Kidney capillary endothelial cell (primary cell): ENCODE measurements at places on chromosomes 2 and 18.
A peak's percentile ranks its signal among the peaks of the same experiment; 100 is the strongest.

DNA sequence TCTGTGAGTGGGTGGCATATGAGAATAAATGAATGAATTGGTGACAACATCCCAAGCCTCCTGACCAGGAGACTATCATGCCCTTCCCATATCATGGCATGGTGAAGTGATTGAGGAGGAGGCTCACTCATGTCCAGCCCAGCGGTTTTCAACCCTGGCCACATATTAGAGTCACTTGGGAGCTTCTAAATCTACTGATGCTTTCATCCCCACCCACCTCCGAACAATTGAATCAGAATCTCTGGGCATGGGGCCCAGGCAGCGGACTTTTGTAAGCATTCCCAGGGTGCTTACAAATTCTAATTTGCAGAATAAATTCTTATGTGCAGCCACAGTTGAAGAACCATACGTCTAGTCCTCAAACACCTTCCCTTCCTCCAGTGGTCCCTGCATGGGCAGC is 81.7 kb upstream of the SEC11C start:
- no peak for DNase-seq

- DNase-seq: no peak
Observed at GRCh38 chr2:209389171-209389618, 34.7 kb upstream of the MAP2 start.

DNA sequence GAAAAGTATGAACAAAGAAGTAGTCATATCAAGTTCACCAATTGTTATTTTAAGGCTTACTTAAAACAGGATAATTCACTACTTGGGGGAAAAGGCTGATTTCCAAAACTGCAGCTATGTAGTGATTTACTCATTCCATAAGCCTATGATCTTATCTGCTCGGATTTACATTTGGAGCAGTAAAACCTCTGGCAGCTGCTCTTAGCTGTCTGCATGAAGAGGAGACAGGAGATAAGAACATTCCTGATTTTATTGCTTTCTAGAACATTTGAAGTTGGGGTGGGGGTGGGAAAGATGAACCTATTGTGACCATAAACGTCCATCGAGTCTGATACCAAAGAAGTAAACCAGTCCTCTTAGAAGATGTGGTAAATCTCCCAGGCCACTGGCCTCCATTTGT is 120.9 kb downstream of the MMADHC start:
- DNase-seq: no peak

GRCh38 chr18:59502274-59503175 is 143.5 kb upstream of the LMAN1 start:
- DNase-seq: no peak

- peak; percentile 52 for DNase-seq
Observed at GRCh38 chr18:55048892-55049291, 89.6 kb upstream of the CCDC68 start.

DNA sequence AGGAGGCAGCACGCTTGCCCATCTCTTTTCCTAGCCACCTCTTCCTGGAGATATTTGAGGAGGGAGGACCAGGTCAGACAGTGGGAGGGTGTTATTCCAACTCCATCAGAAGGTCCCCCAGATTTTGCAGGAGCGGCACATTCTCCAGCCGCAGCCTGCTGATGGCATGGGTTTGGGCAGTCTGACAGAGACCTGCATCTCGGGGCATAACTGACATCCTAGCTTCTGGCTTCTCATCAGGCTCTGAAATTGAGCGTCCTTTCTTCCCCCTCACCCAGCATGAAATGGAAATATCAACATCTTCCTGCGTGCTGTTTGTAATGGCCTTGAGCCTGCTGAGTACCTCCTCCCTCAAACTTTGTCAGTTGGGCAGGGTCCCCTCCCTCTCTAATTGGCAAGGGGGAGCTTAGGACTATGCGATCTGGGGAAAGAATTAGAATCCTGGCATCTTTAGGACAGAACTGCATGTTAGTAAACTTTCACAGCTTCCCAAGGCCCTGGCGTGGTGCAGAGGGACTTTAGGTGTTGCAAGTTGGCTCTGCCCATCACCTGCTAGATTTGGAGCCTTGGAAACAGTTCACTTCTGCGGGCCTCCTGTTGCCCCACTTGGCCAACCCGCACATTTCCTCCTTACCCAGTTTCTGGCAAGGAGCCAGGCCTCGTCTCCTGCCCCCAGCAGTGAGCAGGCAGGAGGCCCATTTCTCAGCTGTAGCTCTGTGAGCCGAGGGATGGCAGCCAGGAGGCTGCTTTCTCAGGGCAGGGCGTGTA is 2.2 kb downstream of the ITM2C start:
- DNase-seq: no peak

- DNase-seq: no peak
Observed at GRCh38 chr2:190963088-190963487, 50.9 kb downstream of the STAT1 start.

DNA sequence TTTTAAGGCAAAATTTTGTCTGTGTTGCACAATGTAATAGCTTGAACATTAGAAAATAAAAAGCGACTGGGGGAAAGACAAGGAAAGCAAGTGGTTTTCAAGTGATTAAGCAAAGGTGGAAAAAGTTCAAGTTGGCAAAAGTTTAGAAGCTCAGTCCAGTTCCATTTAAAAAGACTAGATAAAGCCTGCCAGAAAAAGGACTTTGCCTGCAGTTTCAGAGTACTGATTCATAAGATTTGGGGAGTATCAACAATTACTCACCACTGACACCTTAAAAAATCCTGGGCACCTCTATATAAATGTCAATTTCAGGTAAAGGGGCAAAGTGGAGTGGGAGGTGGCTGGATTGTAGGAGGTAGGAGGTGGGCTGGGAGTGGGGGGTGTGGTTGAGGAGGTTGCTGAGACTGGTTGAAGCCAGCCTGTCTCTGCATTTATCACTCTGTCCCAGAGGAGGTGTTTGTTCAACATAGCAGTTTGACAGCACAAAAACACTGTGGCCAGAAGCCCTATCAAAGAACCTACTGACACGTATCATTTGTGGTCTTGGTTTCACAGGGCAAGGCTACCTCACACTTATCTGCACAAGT is 14.6 kb downstream of the ZEB2 start:
- DNase-seq: no peak
